ENCODE measurements at places on chromosomes 6 and 20. TPM values are rescaled to one million over a fixed set of nuclear protein-coding genes. Genes with fewer than 3 reads are reported as not detected.

- no peaks in the 10 kb centered on the region for H3K36me3 ChIP-seq
- peaks cover 2% of the 10 kb centered on the region for H3K4me1 ChIP-seq
- no peak overlapping the region for H3K4me3 ChIP-seq
- no peak for DNase-seq
- H3K27ac ChIP-seq = no peak overlapping the region
These were observed 85.5 kb downstream of the ARID1B start for GRCh38 chr6:156862711-156863110.

- H3K27ac ChIP-seq = peak overlapping the region; percentile 88
- no peaks in the 10 kb centered on the region for H3K36me3 ChIP-seq
- DNase-seq = peak; percentile 80
- H3K4me3 ChIP-seq = no peak overlapping the region
- H3K27me3 ChIP-seq = peaks cover 9% of the 10 kb centered on the region
These were observed 24.4 kb downstream of the FOXQ1 start for GRCh38 chr6:1336246-1336843.

DNA sequence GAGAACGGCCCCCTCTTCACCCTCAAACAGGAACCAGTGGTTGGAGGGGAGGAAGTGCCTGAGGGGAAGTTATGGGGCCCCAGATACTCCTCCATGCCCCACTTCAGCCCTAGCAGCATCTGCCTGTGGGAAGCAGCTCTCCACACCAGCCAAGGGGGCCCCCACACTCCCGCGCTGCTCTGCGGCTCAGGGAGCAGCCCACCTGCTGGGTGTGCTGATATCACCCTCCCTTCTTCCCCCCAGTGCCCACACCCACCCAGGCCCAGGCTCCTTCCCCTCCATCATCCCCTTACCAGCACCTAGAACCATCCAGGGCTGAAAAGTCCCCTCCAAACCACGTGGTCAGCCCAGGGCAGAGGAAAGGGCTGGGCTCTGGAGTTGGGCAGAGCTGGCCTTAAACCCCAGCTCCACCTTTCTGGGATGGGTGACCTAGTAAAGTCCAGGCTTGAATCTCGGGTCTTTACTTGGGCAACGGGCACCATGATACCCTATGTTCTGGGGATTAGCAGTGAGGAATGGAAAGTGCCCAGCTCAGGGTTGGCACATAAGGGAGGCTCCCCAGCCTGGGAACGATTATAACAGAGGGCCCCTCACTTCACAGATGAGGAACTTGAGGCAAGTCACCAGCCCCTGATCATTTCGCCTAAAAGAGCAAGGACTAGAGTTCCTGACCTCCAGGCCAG is 663 bp downstream of the LST1 start:
- no peak overlapping the region for H3K27ac ChIP-seq
- no peak overlapping the region for H3K4me3 ChIP-seq
- H3K27me3 ChIP-seq = peaks cover 6% of the 10 kb centered on the region
- no peaks in the 10 kb centered on the region for H3K36me3 ChIP-seq
- no peaks in the 10 kb centered on the region for H3K4me1 ChIP-seq

- H3K27ac ChIP-seq = peak overlapping the region; percentile 63
- H3K36me3 ChIP-seq = no peaks in the 10 kb centered on the region
- H3K4me1 ChIP-seq = peaks cover 20% of the 10 kb centered on the region
- DNase-seq = peak; percentile 52
- H3K27me3 ChIP-seq = no peaks in the 10 kb centered on the region
These were observed 3.1 kb downstream of the IFNGR1 start for GRCh38 chr6:137216106-137216505.

- no peaks in the 10 kb centered on the region for H3K36me3 ChIP-seq
- H3K4me1 ChIP-seq = no peaks in the 10 kb centered on the region
- H3K27ac ChIP-seq = no peak overlapping the region
- H3K27me3 ChIP-seq = no peaks in the 10 kb centered on the region
- no peak overlapping the region for H3K4me3 ChIP-seq
These were observed 36.2 kb upstream of the RNF24 start for GRCh38 chr20:4051413-4052138.

DNA sequence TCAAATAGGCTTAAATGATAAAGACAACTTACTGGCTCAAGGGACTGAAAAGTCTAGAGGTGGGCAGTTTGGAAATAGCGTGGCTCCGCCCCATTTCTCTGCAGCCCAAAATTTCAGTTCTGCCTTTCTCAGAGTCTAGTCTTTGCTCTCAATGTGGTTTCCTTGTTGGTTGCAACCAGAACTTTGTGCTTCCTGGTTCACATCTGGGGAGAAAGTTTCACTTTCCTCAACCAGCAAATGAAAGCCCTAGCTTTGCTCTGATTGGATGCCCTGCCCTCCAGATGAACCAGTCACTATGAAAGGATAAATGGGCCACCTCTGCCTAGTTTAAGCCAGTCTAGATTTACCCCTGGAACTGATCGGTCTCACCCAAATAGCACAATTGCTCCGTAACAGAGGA is 14.9 kb downstream of the SYCP2L start:
- no peak overlapping the region for H3K27ac ChIP-seq
- H3K4me1 ChIP-seq = no peaks in the 10 kb centered on the region
- H3K4me3 ChIP-seq = no peak overlapping the region
- no peaks in the 10 kb centered on the region for H3K27me3 ChIP-seq
- peak; percentile 12 for DNase-seq

- H3K36me3 ChIP-seq = no peaks in the 10 kb centered on the region
- H3K27me3 ChIP-seq = no peaks in the 10 kb centered on the region
- H3K4me3 ChIP-seq = no peak overlapping the region
- DNase-seq = no peak
These were observed 57.0 kb upstream of the STX16 start for GRCh38 chr20:58593880-58594638.

DNA sequence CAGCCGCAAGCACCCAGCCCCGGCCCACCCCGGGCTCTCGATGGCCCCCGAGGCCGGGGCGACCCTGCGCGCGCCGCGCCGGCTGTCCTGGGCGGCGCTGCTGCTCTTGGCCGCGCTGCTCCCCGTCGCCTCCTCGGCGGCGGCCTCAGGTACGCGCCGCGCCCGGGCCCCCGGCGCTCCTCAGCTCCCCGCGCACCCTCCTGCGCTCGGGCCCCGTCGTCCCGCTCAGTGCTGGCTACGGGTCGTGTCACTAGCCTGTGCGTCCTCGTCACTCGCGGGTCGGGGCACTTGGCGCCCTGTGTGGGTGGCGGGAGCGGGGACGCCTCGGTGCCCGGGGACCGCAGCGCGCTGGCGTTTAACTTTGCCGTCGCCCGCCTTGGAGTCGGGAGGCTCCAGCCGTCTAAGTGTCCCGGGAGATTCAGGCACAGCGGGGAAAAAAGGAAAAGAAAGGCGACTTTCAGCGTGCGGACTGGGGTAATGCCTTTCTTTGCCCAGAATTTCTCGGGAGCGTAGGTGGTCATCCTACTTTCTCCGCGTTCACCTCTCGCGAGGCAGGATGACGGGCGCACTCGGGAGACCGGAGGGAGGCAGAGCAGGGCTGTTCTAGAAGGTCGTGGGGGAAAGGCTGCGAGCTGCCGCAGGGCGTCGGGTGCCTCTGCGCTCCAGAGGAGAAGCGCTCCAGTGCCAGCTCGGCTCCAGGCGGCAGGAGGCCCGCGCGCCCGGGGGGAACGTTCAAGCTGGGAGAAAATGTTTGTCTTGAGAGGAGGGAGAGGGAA is 545 bp downstream of the FNDC1 start:
- no peaks in the 10 kb centered on the region for H3K4me1 ChIP-seq
- H3K27me3 ChIP-seq = no peaks in the 10 kb centered on the region
- H3K4me3 ChIP-seq = peak overlapping the region; percentile 51
- no peak overlapping the region for H3K27ac ChIP-seq
- no peak for DNase-seq

DNA sequence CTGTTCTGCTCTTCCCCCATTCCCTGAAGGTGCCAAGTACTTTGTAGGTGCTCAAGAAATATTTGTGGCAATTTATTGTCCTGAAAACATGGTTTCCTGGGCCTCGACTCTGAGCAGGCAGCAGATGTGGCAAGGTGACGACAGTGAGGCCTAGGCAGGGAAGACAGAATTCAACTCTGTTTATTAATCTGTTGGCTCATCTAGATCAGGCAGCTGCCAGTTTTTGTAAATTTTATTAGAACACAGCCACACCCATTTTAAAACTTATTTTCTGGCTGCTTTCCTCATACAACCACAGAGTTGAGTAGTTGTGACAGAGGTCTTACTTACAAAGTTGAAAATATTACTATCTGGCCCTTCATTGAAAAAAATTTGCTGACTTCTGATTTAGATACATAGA is 24.5 kb downstream of the MAPK14 start:
- no peak for DNase-seq
- H3K27me3 ChIP-seq = no peaks in the 10 kb centered on the region
- H3K27ac ChIP-seq = no peak overlapping the region
- no peak overlapping the region for H3K4me3 ChIP-seq

DNA sequence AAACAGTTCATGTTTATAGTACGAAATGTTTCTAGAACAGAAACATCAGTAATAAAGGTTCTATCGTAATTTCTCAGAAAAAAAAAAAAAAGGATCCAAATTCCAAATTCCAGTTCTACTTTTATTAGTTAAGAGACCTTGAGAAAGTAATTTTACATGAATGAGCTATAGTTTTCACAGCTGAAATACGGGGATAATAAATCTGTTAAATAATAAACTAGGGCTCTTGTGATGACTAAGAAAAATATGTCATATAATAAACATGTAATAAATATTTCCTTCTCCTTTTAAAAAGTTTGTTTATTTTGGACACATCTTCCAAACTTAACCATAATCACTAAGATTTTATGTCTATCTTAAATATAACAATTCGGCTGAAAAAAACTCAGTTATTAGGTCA is 17.8 kb downstream of the RARS2 start:
- H3K27ac ChIP-seq = peak overlapping the region; percentile 80
- DNase-seq = peak; percentile 70
- peaks cover 3% of the 10 kb centered on the region for H3K36me3 ChIP-seq
- no peaks in the 10 kb centered on the region for H3K4me1 ChIP-seq
- H3K4me3 ChIP-seq = no peak overlapping the region

DNA sequence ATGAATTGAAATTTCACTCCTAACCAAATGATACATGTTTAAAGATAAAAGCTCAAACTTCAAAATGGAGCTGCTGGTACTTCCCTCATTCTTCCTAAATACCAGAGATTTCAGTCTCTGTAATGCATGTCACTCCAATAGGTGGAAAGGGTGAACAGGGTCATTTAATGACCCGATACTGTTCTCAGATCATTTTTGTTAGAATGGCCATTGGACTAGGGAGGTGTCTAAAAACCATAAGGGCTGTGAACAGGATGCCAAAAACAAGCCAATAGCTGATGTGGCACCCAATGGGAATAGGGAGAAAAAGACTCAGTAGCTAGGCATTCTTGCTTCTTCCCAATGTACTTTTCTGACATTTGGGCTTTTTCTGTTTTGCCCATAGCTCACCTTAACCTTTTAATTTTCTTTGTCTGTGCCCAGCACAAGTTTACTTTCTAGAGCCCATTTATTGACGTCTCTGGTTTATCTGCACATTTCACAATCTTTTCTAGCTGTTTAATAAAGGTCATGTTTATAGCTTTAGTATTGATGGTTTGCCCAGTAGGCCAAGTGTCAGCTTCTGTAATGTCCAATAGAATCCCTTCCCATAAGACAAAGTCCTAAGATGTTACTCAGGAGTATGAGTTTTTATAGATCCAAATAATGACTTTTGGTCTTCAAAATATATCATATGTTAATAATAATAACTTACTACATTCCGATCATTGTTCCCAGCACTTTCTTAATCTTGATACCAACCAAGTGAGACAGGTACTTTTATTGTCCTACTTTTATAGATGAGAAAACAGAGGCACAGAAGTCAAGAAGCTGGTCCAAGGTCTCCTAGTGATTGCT is 24.3 kb upstream of the FLRT3 start:
- H3K4me1 ChIP-seq = no peaks in the 10 kb centered on the region
- no peak overlapping the region for H3K4me3 ChIP-seq
- H3K36me3 ChIP-seq = no peaks in the 10 kb centered on the region
- no peak overlapping the region for H3K27ac ChIP-seq
- peak; percentile 87 for DNase-seq

DNA sequence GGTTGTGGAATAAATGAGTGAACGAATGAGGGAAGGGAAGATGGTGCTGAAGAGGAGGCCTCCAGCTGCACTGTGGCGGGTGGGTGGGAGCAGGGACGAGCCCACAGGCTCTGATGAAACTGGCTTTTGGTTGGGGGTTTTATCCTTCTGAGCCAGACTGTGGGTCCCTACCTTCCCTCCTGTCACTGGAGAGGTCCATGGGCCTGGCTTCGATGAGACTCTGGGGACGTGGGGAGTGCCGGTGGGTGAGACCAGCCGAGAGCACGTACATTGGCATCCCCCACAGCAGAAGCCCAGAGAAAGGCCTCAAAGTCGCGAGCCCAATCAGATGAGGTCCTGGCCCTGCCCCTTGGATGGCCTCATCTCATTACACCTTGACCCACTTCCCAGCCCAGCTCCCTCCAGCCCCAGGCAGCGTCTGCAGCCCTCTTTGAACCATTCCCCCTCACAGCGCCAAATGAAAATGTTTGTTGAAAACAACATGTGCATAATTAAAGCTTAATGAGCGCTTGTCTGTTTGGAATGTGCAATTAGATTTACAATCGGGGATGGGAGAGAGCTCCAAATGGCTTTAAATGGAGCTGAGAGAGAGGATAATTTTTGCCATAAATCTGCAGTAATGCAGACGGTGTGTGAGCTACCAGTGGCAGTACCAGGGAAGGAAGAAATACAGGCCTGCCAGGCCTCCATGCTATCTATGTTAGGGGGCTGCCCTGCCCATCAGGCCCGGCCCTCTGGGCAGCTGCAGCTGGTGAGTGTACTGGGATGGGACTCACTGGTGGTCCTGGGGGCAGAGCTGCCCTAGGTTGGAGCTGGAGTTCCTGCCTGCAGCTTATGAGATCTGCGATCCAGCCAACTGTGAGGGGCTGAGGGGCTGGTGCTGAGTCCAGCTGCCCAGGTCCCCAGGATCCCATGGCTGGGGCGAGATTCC is 47.2 kb downstream of the TOX2 start:
- H3K4me1 ChIP-seq = peaks cover 11% of the 10 kb centered on the region
- H3K27ac ChIP-seq = no peak overlapping the region

DNA sequence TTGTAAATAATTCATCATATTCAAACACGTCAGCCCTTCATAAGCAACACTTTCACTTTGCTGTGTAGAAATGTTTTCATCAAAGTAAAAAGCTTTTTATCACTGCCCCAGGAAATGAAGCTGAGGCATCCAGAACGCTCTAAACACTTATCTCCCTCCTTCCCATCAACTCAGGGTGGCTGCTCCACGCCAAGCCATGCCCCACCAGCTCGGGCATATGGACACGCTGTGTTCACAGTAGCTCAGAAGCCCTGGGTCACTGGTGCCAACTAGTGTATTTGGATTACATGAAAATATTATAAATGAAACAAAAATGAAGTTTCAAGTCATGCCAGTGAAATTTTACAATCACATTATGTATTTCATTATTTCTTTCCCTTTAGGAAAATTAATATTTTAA is 10.3 kb downstream of the PDE10A start:
- H3K4me3 ChIP-seq = no peak overlapping the region
- no peaks in the 10 kb centered on the region for H3K27me3 ChIP-seq
- H3K36me3 ChIP-seq = no peaks in the 10 kb centered on the region
- H3K27ac ChIP-seq = no peak overlapping the region
- no peak for DNase-seq

GRCh38 chr6:158072083-158072721 is 90.5 kb downstream of the SYNJ2 start:
- no peaks in the 10 kb centered on the region for H3K4me1 ChIP-seq
- no peak overlapping the region for H3K4me3 ChIP-seq

Gene ARG1
- 1.1 TPM for polyA plus RNA-seq

Gene OR14J1
- polyA plus RNA-seq = not detected

Gene PTK6
- polyA plus RNA-seq = 82.7 TPM

Data from small intestine (tissue), 16 donors.